ENCODE measurements at places on chromosomes 3 and 15.

- DNase-seq = no peak
Observed at GRCh38 chr3:11197484-11197883, 43.2 kb downstream of the HRH1 start.

DNA sequence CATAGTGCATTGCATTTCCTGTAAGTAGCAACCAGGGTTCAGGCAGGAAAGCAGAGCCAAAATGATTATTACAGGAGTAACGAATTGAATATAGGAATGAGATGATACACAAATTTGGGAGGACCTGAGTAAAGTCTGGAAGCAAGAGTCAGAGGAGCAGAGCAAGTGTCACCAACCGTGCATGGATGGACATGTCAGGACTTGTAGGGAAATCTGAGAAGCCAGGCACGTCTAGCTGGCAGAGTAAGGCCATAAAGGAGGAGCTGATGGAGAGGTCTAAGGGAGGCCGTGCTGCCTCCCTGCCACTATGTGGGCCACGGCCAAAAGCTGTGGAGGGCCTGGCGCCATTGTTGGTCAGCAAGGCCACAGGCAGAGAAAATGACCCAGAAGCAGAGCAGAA is 22.4 kb downstream of the GJD2 start:
- DNase-seq = no peak

DNA sequence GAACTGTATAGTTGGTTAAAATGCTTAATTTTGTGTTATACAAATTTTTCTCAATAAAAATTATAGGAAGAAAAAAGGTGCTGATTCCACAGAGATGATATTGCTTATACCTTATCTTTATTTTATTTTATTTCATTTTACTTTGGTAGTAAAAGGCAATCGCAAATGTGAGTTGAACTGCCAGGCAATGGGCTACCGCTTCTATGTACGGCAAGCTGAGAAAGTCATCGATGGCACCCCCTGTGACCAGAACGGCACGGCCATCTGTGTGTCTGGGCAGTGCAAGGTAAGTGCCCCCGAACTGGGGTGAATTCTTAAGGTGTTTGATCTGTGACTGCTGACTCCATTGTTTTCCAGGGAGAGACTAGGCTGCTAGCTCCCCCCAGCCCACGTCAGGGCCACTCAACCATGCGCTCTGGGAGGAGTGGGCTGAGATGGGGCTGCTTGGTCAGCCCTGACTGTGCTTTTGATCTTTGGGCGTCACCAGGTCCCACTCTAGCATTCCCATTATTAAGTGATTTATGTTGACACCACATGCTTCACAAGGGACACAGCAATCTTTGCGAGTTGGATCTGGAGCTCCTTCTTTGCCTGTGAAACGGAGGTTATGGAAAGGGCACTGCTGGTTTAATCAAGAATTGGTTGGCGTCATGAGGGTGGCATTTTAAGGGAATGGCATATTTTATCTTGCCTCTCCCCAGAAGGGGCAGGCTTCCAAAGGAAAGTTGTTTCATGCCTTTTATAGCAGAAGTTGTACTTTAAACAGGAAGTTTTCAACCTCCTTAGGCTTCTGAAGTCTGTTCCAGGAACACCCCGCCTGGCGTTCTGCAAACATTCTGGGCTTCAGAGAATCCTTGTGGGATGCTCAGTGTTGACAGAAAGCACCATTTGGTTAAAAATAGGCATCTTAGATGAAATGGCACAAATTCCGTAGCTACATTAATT is 296.5 kb downstream of the THSD4 start:
- DNase-seq = no peak

GRCh38 chr15:32829436-32829835 is 111.6 kb downstream of the GREM1 start:
- DNase-seq = no peak

DNA sequence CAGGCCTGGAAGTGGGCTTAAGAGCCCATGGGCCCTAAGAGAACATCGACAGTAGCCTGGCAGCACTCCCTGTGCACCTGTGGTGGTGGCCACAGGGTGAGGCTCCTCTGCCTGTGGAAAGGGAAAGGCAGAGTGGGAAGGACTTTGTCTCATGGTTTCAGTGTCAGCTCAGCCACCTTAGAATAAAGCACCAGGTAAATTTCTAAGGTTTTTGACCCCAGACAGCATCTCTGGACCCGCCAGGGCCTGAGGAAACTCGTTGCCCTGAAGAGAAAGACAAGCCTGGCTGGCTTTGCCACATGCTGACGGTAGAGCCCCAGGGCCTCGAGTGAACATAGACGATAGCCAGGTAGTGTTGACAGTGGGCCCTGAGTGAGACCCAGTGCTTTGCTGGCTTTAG is 22.1 kb downstream of the GOLGA6A start:
- DNase-seq = no peak

- DNase-seq = no peak
Observed at GRCh38 chr15:90051874-90052273, 50.4 kb downstream of the IDH2 start.

DNA sequence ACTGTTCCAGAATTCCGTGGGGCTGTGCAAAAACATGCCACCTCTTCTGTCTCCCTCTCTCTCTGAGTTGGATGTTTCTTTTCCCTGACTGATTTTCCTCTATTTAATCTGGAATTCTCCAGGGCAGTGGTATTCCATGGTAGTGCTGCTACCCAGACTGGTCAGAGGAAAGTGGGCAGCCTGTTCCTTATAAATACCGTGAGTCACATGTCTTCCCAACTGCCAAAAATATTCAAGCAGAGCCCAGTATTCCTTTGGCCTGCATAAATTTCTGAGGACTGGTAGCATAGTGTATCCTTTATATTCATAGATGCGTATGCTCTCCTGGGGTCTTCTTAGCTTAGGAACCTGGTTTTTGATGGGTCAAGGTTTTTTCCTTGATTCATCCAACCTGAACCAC is 40.9 kb downstream of the CEMIP start:
- DNase-seq = no peak

DNA sequence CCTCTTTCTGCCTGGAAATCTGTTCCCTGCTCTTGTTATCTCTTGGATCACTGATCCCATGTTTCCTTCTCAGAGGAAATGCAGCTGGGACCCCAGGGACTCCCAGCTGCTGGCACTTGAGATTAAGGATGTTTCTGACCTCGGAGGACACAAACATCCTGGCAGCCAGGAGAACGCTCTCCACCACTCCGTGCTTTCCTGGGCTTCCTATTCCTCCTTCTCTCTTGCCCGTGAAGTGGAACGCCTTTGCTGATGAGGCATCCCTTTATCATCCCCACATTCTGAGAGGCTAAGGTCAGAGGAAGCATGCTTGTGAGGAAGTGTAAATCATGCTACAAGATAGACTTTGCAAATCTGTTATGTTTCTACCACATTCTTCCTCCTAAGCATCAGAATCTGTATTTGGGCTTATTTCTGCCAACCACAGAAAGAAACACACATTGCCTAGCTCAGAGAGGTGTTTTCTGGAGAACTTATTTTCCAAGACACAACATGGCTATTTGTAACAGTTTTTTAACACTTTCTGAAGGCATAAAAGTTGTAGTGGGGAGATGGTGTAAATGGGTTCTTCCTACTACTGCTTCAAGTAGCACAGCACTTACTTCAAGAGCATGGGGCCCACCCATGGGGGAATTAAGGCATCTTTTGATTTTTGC is 25.6 kb upstream of the LDHAL6B start:
- no peak for DNase-seq

- no peak for DNase-seq
Observed at GRCh38 chr3:5232570-5232969, 45.1 kb downstream of the EDEM1 start.

GRCh38 chr3:153029350-153029749 is 132.7 kb upstream of the RAP2B start:
- no peak for DNase-seq

DNA sequence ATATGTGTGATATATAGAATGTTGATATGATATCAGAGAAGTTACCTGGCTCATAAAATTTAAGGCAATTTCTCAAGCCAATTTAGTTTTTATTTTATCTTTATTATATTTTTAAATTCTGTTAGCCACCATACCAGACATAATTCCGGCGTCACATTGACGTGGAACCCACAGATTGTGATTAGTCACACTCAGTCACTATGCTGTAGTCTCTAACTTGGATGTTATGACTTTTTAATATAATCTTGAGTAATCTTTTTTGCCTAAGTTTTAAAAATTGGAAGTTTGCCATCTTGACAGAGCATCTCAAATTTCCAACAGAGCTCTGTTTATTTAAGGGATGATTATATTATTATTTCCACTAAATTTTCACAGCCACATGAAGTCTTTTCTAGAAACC is 9.7 kb upstream of the DCLK3 start:
- DNase-seq = no peak

DNA sequence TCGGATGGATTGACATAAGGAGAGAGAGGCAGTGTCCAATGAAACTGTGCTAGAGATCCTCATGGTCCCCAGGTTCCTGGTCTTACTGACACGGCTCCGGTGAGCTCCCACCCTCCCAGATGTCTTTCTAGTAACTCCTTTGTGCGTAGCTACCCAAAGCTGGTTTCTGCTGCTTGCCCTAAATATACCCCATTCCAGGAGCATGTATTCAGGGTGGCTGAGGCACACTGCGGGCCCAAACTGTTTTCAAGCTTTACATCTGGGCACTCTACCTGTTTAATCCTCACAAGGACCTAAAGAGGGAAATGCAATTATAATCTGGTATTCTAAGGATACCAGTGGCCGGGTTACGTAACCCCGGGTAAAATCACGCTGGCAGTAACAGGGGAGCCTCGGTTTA is 161.2 kb upstream of the NSMCE3 start:
- DNase-seq = no peak

DNA sequence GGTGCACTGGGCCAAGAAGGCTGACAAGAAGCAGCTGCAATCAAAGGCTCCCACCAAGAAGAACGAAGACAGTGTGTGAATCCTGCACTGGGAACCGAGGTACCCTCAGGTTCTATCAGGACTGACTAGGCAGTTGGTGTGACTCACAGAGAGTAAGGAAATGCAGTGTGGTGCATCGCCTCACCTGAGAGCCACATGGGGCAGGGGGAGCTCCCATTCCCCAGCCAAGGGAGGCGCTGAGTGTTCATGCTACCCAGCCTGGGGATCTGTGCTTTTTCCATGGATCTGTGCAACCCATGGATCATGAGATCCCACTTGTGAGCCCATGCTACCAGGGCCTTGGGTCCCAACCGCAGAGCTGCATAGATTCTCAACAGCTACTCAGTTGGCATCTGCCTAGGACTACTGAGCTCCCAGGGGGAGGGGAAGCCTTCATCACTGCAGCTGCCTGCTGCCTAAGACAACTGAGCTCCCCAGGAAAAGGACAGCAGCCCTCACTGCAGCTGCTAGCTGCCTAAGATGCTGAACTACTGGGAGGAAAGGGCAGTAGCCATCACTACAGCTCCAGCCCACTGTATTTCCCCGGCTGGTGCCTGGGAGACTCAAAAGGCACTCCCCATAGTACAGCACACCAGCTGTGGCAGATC is 6.9 kb upstream of the PLSCR2 start:
- DNase-seq = no peak

DNA sequence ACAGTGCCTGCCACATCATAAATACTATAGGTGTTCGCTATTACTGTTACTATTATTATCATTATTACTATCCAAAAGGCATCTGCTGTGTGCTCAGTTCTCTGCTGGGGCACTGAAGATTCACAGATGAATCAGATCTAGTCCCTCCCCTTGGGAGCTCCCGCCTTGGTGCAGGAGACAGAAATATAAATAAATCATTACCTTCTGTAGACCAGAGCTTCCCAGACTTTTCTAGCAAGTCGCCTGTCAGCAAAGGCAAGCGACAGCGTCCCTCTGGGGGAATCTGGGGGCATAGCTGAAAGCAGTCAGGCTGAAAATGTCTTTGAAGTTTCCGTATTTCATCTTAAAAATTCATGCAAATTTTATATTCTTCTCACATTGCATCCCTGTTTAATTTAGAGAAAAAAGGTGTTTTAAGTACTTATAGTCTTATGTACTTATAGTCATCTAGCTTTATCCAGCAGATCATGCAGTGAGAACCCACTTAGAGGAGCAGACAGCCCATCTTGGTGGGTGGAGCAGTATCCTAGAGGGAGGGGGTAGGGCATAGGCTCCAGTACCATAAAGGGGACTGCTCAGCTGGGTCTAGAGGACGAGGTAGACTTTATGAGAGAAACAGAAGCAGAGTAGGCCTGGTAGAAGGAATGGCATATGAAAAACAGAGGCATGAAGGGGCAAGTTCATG is 10.4 kb upstream of the BRPF1 start:
- DNase-seq = no peak

DNA sequence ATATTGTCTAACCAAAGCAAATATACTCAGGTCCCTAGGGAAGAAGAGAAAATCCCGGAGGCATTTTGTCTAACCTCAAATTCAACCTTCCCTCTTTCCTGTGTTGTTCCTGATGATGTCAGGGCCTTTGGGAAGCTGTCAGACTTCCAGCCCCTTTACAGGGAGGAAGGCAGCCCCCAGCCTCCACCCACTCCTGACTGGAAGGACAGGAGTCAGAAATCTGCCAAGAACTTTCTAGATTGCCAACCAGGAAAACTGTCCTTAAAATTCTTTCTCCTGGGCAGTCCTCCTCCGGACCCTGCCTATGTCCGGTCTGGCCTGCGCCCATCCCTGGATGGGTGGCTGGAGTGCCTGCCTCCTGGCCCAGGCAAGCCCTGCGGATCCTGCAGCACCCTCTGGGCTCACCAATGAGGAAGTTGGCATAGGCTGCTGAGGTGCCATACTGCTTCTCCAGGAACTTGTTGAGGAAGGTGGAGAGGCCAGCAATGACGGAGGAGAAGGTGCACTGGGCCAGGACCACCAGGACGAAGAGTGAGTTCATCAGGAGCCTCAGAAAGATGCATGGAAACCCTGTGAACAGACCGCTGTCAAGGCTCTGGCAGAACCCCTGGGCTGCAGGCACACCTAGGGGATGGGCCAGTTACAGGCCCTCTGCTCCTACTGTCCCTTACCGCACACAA is 52.6 kb upstream of the RAB6B start:
- no peak for DNase-seq

- DNase-seq = no peak
Observed at GRCh38 chr3:64616953-64617352, 70.8 kb downstream of the ADAMTS9 start.

DNA sequence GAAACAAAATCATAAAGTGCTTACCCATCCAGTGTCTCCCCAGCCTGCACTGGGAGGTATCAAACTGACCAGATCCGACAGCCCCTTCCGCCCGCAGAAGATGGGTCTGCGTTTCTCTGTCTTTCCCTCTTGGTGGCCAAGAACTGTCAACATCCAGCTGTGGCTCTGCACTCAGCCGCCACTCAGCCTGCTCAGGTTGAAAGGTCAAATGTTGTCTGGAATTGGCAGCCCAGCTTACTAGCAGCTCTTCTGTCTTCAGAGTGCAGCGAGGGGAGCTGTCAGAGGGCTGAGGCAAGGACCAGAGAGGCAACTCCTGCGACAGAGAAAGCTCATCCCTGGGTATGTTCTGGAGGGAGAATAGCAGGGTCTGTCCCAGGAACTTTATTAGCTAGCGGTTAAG is 45.4 kb downstream of the GOLGA6L2 start:
- DNase-seq = no peak

GRCh38 chr3:42094128-42094527 is 3.0 kb downstream of the TRAK1 start:
- DNase-seq = no peak
